Colonic mucosa (tissue), 4 donors: ENCODE measurements at places on chromosomes 3 and 15. TPM values are rescaled to one million over a fixed set of nuclear protein-coding genes. Genes with fewer than 3 reads are reported as not detected.

DNA sequence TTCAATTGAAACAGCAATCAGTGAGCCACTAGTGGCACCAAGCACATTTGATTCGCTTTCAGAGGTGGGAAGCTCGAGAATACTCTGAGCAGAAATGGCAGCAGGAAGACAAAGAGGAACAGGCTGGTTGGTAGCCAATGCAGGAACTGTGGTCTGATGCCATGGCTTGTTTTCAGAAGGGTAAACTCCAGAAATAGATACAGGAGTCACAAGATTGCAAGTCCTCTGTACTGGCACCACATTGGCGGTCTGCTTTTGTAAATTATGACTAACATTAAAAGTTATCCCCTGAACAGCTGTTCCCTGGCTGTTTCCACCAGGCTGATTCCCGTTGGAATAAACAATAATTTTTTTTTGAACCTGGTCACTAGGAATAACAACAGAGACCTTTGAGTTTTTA, 35.5 kb downstream of the USF3 start:
- DNase-seq: no peak

DNA sequence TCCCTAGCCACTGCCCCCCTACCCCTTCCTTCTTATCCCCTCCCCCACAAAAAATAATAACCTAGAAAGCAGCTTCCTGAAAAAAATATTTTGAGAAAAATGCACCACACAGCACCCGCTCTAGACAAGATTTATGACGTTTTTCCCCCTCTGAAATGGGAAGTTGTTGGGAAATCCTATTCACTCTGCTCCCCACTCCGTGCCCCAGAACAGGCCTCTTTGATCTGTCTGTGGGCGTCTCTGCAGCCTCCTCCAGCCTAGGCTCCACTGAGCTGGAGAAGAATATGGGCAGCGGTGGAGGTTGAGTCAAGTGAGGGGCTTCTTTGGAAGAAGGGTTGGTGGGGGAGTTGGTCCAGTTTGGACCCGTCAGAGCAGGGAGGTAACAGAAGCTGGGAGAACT, 28.5 kb upstream of the POLG start:
- DNase-seq: no peak

DNA sequence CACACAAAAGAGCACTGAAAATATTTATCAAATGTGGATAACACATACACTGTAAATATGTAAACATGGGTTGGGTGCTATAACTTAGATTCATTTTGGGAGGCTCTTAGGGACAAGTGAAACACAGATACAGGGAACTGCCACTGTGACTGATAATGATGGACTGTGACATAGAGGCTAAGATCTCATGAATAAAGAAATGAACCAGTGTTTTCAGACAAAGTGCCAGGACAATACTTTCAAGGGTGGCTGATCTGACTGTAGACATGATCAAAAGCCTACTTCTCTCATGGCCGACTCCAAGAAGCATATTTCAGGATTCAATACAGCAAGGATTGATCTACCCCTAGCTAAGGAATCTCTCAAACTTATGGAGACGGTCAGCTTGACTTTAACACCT, 353.8 kb downstream of the FGF12 start:
- DNase-seq: no peak

DNA sequence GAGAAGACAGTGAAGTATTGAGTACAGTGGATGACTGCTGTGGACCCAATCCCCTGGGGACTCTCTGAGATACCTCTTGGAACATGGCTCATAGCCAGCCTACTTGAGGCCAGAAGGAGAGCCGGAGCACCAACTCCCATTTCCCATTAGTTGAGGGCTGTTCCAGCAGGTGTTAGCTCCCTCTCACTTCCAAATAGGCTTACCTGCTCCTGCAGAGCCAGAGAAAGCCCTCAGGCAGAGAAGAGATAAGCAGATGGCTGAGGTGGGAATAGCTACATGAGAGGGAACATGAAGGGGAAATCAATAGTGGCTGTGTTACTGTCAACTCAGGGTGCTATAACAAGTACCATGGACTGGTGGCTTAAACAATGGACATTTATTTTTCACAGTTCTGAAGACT, 4.6 kb upstream of the CCK start:
- no peak for DNase-seq

GRCh38 chr3:139095803-139096466, 51.2 kb upstream of the PRR23C start:
- DNase-seq: no peak

GRCh38 chr3:45704301-45704943, 15.2 kb downstream of the SACM1L start:
- DNase-seq: no peak

- DNase-seq: no peak
These were observed 140.9 kb upstream of the TP63 start for GRCh38 chr3:189490337-189490736.

DNA sequence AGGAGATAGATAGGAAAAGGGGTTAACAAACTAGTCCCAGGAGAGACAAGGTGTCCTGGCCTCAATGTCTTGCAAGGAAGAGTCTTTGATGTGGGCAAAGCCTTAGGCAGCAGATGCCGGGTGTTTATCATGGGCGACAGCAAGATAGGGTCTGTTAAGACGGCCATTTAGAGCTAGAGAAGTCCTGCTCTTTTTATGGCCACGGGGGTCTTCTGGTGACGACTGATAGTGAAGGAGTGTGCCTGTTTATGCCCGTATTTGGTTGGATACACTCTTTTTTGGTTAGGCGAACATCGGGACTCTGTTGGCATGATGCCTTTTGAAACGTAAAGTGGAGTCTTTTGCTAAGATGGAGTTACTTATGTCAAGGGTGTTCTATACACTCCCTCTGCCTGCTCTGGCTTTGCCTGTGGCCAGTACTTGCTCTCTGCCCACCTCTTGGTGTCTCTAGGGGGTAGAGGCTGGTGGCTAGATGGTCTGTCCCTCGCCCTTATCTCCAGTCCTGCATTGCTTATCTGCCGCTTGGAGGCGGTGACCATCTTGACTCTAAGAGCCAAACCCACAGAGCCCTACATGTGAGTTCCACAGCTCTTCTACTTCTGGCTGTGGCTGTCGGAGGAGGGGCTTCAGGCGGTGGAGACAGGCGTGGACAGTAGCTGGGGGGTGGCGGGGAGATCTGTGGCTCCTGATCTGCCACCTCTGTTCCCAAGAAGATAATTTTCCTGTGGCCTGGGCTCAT, 55.8 kb upstream of the ZBTB38 start:
- no peak for DNase-seq

GRCh38 chr15:41462084-41462795, 31.4 kb upstream of the ITPKA start:
- DNase-seq: no peak

GRCh38 chr15:81548365-81549130, 174.5 kb upstream of the TMC3 start:
- no peak for DNase-seq

DNA sequence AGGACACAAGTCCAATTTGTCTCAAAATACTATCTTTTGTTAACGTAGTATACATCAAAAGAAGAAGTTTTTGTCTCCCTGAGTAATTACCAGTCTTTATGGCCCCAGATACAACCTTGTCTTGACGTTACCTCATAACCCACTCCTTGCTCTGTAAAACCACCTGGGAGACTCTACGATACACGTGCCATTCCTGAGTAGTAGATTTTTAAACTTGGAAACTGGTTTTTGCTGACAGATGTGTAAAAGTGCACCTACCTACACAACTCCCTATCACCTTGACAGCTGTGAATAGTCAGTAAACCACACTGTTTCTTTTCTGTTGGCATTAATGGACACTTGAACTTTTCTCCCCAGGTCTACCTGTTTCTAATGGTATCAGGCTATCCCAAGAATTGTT, 51.7 kb upstream of the RARB start:
- DNase-seq: no peak

DNA sequence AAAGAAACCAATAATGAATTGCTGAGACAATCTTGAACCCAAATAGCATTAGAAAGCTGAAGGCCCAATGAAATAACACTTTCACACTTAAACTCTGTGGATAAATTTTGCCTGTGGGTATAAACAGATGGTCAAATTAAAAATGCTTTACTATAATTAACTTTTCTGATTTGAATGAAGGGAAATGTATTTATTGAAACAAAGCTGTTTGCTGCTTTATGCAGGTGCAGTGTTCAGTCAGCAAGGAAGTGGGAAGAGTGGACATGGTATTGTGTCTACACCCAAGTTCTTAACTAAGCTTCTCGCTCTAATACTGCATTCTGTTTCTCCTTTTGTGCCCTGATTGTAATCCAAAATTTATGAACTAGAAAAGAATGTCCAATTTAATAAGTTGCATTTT, 31.8 kb downstream of the NME9 start:
- DNase-seq: no peak

GRCh38 chr3:179750720-179751328, 98.0 kb downstream of the USP13 start:
- DNase-seq: no peak

- DNase-seq: no peak
These were observed 88.8 kb upstream of the C3orf80 start for GRCh38 chr3:160136421-160136820.

- no peak for DNase-seq
These were observed 554.5 kb downstream of the ZIC1 start for GRCh38 chr3:147963711-147964110.

DNA sequence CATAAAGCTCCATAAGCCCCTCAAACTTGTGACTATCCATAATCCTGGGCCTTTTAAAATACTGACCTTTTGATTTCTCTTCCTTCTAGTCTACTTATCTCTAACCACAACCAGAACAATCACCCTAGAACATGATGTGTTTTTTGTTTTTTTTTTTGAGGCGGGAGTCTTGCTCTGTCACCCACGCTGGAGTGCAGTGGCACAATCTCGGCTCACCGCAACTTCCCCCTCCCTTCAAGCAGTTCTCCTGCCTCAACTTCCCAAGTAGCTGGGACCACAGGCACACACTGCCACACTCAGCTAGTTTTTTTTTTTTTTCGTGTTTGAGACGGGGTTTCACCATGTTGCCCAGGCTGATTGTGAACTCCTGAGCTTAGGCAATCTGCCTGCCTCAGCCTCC, 25.1 kb downstream of the VPS39 start:
- DNase-seq: no peak

DNA sequence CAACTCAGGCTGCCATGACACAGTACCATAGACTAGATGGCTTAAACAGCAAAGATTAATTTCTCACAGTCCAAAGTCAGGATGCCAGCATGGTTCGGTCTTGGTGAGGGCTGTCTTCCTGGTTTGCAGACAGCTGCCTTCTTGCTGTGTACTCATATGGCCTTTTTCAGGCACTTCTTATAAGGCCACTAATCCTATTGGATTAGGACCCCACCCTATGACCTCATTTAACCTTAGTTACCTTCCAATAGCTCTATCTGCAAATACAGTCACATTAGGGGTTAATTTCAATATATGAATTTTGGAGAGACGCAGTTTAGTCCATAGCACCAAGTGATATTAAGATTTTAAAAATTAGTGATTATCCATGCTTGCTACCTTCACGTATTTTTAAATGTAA, 297.8 kb downstream of the WDR72 start:
- no peak for DNase-seq

DNA sequence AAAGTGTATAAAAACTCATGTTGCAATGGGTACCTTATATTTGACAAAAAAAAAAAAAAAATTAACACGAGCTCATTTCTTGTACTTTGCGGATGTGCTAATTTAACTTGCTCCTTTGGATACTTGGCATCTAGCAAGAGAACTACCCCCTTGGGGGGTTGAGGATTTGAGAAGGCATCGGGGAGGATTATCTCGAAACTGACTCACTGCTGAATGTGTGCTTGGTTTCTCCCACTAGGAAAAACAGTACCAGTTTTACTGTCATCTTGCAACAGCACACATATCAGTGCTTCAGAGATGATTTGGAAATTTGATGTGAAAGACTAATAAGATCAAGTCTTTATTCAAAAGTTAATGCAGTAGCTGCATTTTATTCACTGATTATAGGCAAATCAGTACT, 891 bp downstream of the EXOG start:
- no peak for DNase-seq

- no peak for DNase-seq
These were observed 1.2 kb downstream of the CGNL1 start for GRCh38 chr15:57377478-57377847.

Gene NEDD4
- 15.3 TPM for total RNA-seq

Gene CCDC80
- total RNA-seq: 36.6 TPM

Gene MASP1
- total RNA-seq: 11.1 TPM

Gene WNT5A
- 3.9 TPM for total RNA-seq

Gene TYRO3
- total RNA-seq: 3.2 TPM

Gene GOLGA8T
- 0.16 TPM for total RNA-seq

Gene CAPN3
- total RNA-seq: 6.8 TPM

Gene A4GNT
- not detected for total RNA-seq

Gene MUSTN1
- 1.5 TPM for total RNA-seq
